ENCODE measurements at places on chromosomes 5 and 9. TPM values are rescaled to one million over a fixed set of nuclear protein-coding genes. Genes with fewer than 3 reads are reported as not detected.

IFNE gene
- total RNA-seq, result not detected

DNAJB5 gene
- total RNA-seq, result 14.2 TPM

GRCh38 chr5:80343067-80343466 lies 23.3 kb downstream of the SPZ1 start:
- H3K27ac ChIP-seq, result no peak overlapping the region
- no peak overlapping the region for H3K4me3 ChIP-seq
- H3K4me1 ChIP-seq, result no peaks in the 10 kb centered on the region

- H3K27ac ChIP-seq, result no peak overlapping the region
- no peaks in the 10 kb centered on the region for H3K27me3 ChIP-seq
- no peaks in the 10 kb centered on the region for H3K4me1 ChIP-seq
- H3K36me3 ChIP-seq, result no peaks in the 10 kb centered on the region
Observed at GRCh38 chr9:116234081-116234480, 80.5 kb downstream of the PAPPA start.

DNA sequence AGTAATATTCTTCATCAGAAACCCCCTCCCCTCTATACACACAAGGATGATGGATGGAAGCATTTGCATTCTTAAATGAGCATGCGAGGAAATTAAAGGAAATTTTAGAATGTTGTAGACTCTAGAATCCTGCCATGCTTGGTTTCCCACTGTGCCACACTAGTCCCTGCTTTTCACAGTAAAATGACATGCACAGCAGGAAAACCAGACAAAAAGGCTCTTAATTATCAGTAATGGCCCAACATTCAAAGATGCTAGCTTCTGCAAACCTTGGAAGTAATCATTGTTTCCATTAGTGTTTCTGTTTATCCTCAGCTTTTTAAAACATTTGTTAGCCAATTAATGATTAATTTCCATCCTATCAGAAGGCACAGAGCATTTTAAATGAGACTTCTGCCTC lies 255.8 kb downstream of the SLCO4C1 start:
- no peak overlapping the region for H3K4me3 ChIP-seq
- no peak overlapping the region for H3K27ac ChIP-seq
- no peak for DNase-seq
- H3K36me3 ChIP-seq, result no peaks in the 10 kb centered on the region
- H3K4me1 ChIP-seq, result no peaks in the 10 kb centered on the region

CACFD1 gene
- 10.0 TPM for total RNA-seq

SLC27A6 gene
- total RNA-seq, result not detected
